ENCODE measurements at places on chromosomes 16 and 17. TPM values are rescaled to one million over a fixed set of nuclear protein-coding genes. Genes with fewer than 3 reads are reported as not detected.

GRCh38 chr16:64870859-64871258 lies 251.0 kb downstream of the CDH11 start:
- DNase-seq: no peak
- H3K4me3 ChIP-seq: no peak overlapping the region
- no peaks in the 10 kb centered on the region for H3K4me1 ChIP-seq
- H3K27ac ChIP-seq: no peak overlapping the region
- no peaks in the 10 kb centered on the region for H3K36me3 ChIP-seq

The PVALEF gene
- total RNA-seq: not detected

GRCh38 chr17:41957031-41957868 lies 9.3 kb upstream of the CNP start:
- peak overlapping the region; percentile 18 for H3K4me3 ChIP-seq
- H3K27me3 ChIP-seq: no peaks in the 10 kb centered on the region
- DNase-seq: peak; percentile 61
- H3K4me1 ChIP-seq: peaks cover 2% of the 10 kb centered on the region

The CCL17 gene
- total RNA-seq: not detected

- no peaks in the 10 kb centered on the region for H3K27me3 ChIP-seq
- no peak for DNase-seq
These were observed 38.7 kb upstream of the RHOT1 start for GRCh38 chr17:32103476-32104113.

DNA sequence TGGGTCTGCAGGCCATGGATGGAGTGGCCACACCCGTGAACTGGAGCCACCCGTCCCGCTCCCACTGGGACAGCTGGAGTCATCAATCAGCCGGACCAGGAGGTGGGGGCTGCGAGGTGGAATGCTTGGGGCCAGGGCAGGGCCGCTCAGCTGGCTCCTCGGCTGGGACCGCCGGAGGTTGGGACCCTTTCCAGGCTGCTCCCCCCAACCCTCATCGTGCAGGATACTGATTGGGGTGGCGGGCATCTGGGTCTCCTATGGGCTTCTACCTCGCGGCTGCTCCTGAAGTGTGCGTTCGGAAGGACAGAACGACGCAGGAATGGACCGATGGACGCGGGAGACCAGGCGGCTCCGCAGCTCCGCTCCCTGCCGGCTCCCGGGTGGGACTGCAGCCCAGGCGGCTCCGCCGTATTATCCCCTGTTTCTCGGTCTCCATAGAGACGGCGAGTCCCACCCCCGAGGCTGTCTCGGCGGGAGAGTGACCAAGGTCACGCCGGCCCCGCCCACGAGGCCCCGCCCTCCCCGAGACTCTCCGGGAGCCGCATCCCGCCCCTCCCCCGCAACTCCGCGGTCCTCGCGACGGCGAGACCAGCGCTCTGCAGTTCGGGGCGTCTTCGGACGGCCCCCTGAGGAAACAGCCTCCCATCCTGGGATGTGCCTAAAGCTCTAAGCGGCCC lies at the start of gene TPPP3:
TSS of gene TPPP3 (minus strand) at position 388 of the 677 bp plus-strand sequence. CDS start 2,387 bp downstream, outside the sequence.
- H3K36me3 ChIP-seq: no peaks in the 10 kb centered on the region
- peak; percentile 86 for DNase-seq
- H3K27ac ChIP-seq: no peak within 1 kb of the TSS
- H3K4me3 ChIP-seq: peak within 1 kb of the TSS; percentile 73
- peaks cover 25% of the 10 kb centered on the region for H3K27me3 ChIP-seq

DNA sequence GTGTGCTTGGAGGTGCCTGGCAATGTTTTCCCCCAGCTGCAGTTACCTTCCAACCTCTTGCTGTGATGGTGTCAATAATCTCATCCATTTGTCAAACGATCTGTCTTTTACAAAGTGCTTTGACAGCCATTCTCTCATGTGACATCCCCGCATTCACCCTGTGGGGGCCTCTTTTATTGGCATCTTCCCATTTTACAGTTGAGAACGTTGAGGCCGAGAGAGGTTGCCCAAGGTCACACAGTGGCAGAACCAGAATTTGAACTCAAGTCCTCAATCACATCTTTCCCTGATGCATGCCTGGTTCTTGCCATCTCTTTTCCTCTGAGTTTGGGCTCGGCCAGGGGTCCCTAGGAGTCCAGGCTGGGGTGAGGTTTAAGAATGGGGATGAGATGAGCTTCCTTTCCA lies 1.5 kb downstream of the TAOK2 start:
- H3K27ac ChIP-seq: no peak overlapping the region
- H3K4me3 ChIP-seq: peak overlapping the region; percentile 96
- H3K4me1 ChIP-seq: peaks cover 3% of the 10 kb centered on the region
- peaks cover 49% of the 10 kb centered on the region for H3K36me3 ChIP-seq

DNA sequence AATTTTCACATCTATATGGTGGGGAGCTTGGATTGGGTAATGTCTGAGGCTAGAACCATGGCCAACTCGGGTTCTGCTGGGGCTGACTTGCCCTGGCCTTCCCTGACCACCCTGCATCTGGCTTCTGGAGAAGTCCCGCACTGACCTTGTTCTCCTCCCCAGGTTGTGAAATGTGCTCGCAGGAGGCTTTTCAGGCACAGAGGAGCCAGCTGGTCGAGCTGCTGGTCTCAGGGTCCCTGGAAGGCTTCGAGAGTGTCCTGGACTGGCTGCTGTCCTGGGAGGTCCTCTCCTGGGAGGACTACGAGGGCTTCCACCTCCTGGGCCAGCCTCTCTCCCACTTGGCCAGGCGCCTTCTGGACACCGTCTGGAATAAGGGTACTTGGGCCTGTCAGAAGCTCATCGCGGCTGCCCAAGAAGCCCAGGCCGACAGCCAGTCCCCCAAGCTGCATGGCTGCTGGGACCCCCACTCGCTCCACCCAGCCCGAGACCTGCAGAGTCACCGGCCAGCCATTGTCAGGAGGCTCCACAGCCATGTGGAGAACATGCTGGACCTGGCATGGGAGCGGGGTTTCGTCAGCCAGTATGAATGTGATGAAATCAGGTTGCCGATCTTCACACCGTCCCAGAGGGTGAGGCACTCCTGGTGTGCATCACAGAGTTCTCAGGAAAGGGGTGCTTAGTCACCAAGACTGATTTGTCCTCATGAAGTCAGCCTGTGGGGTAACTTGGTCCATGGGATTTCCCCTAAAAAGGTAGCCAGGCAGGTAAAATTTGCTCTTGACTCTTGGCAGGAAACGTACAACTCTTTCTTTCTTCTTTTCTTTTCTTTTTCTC lies 6.1 kb downstream of the NOD2 start:
- H3K36me3 ChIP-seq: peaks cover 8% of the 10 kb centered on the region

The TCAP gene
- 2.5 TPM for total RNA-seq

The CDH13 gene
- total RNA-seq: 1.5 TPM

DNA sequence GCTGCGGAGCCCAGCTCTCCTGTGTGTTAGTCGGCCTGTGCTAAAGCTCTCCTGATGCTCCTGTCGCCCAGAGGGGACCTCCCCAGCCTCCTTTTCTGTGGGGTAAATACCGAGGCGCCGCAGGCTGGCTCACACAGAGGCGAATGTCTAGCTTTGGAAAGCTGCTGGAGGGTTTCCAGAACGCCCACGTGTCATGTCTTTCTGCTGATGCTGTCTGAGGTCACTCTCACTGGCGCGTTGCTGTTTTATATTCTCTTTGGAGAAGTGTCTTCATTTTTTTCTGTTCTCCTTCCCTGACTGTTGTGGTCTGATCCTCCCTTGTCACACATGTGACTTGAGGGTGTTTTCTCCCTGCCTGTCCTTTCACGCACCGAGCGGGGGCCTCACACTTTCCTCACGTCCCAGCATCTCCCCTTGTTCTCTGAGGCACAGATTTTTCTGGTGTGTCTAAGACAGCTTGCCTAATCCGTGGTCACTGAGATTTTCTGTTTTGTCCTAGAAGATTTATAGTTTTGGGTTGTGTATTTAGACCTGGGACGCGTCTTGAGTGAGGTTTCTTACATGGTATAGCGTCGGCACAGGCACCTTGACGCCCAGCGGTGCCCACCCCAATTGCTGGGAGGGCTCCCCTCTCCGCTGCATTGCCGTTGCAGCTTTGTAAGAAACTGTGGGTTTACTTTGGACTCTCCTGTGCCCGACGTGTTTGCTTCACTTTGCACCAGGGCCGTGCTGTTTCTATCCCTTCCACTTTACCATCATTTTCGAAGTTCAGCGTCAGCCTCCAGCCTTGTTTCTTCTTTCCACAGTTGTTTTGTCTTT lies 92.1 kb upstream of the ZNF750 start:
- H3K27me3 ChIP-seq: no peaks in the 10 kb centered on the region
- DNase-seq: no peak
- no peak overlapping the region for H3K4me3 ChIP-seq
- H3K4me1 ChIP-seq: no peaks in the 10 kb centered on the region
- H3K27ac ChIP-seq: no peak overlapping the region

- H3K36me3 ChIP-seq: no peaks in the 10 kb centered on the region
- no peak overlapping the region for H3K27ac ChIP-seq
- peaks cover 21% of the 10 kb centered on the region for H3K4me1 ChIP-seq
- DNase-seq: no peak
- no peaks in the 10 kb centered on the region for H3K27me3 ChIP-seq
- H3K4me3 ChIP-seq: no peak overlapping the region
These were observed 50.0 kb upstream of the TOB1 start for GRCh38 chr17:50916026-50916707.

GRCh38 chr16:2962334-2963073 lies 1.6 kb upstream of the KREMEN2 start:
- H3K27ac ChIP-seq: no peak overlapping the region
- no peaks in the 10 kb centered on the region for H3K27me3 ChIP-seq
- H3K4me3 ChIP-seq: peak overlapping the region; percentile 76
- no peaks in the 10 kb centered on the region for H3K4me1 ChIP-seq
- DNase-seq: peak; percentile 51

The OR3A2 gene
- not detected for total RNA-seq

DNA sequence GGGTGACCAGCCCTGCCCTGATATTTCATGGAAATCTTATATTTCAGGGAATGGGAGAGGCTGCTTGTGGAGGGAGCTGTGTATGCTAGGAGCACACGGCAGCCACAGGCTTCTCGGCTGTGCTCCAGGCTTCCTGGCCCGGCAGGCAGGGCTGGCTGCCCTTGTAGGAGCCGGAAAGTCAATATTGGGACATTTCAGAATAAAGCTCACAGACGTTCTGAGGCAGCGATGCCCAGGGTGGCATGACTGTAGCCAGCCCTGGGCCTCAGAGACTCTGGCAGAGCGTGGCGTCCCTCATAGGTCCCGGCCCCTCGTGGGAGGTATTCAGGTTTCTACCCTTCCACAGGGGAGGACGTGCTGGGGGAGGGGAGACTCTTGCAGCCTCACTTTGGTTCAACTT lies 65.7 kb downstream of the BANP start:
- H3K4me3 ChIP-seq: no peak overlapping the region
- no peak for DNase-seq
- H3K27ac ChIP-seq: no peak overlapping the region
- H3K36me3 ChIP-seq: peaks cover 31% of the 10 kb centered on the region
- H3K27me3 ChIP-seq: no peaks in the 10 kb centered on the region

The SAMD14 gene
- total RNA-seq: 4.8 TPM

DNA sequence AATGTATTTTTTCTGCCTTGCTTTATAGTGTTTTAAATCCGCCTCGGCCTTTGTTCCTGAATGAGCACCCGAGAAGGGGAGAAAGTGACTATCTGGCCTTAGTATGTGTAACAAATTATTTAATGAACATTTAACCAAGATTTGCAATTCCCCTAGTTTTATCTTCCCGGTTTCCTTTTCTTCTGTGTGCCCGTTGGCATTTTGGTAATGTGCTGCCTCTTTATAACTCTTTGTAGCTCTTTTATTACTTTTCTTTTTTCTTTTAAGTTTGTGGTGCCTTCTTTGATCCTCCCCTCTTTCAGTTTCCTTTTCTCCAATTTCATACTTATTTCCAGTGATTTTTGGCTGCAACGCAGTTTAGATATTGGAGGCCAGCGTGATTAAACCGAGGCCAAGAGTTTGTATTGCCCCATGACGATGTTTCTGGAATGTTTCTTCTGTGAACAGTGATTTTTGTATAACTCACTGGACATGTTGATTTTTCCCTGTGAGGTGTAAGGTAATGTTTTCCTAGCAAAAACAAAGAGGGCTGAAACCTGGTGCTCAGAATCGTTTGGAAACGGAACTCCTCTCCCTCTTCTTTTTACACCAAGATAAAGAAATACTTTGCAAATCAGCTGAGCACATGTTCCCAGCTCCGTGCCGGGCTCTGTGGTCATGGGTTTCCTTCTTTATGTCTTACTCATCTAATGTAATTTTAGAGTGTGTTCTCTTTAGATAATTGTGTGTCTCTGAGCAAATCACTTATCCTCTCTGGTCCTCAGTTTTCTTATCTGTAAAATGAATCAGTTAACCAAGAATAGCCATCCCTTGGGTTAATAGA lies 344.3 kb downstream of the WWOX start:
- no peaks in the 10 kb centered on the region for H3K4me1 ChIP-seq
- no peaks in the 10 kb centered on the region for H3K36me3 ChIP-seq
- no peak overlapping the region for H3K27ac ChIP-seq
- no peaks in the 10 kb centered on the region for H3K27me3 ChIP-seq

- peak overlapping the region; percentile 77 for H3K4me3 ChIP-seq
- no peaks in the 10 kb centered on the region for H3K27me3 ChIP-seq
- no peak overlapping the region for H3K27ac ChIP-seq
- H3K36me3 ChIP-seq: peaks cover 46% of the 10 kb centered on the region
These were observed 8.4 kb downstream of the MYO1C start for GRCh38 chr17:1484060-1484535.

- no peak overlapping the region for H3K27ac ChIP-seq
- DNase-seq: no peak
- no peaks in the 10 kb centered on the region for H3K27me3 ChIP-seq
- H3K4me1 ChIP-seq: peaks cover 2% of the 10 kb centered on the region
- H3K4me3 ChIP-seq: no peak overlapping the region
These were observed 7.6 kb upstream of the MAP2K6 start for GRCh38 chr17:69406941-69407340.

DNA sequence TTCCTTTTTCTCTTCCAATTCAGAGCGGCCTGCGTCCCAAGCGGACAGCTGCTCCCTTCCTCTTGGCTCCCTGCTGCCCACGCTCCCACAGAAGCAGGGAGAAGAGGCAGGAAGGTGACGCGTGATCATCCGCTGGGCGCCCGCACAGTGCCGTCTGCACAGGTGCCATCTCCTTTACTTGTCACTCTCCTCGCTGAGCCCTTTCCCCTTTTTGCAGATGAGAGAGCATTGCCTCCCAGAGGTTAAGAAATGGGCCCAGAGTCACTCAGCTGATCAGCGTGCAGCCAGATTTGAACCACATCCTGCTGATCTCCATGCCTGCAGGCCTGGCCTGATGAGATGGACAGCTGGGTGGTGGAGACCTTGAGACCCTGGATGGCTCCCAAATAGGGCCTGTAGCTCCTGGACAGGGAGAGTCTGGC lies 299.8 kb downstream of the SEC14L1 start:
- no peaks in the 10 kb centered on the region for H3K27me3 ChIP-seq
- H3K4me1 ChIP-seq: peaks cover 6% of the 10 kb centered on the region
- H3K27ac ChIP-seq: no peak overlapping the region
- H3K36me3 ChIP-seq: no peaks in the 10 kb centered on the region
- no peak overlapping the region for H3K4me3 ChIP-seq

- no peaks in the 10 kb centered on the region for H3K4me1 ChIP-seq
- H3K4me3 ChIP-seq: no peak overlapping the region
- no peak overlapping the region for H3K27ac ChIP-seq
- H3K27me3 ChIP-seq: no peaks in the 10 kb centered on the region
- no peak for DNase-seq
These were observed 9.2 kb upstream of the TVP23A start for GRCh38 chr16:10827691-10828341.

Data from H9 (cell line).